ENCODE measurements at places on chromosomes 6 and 20.

GRCh38 chr6:99334526-99335127, 14.8 kb downstream of the FAXC start:
- DNase-seq, result peak; percentile 34

DNA sequence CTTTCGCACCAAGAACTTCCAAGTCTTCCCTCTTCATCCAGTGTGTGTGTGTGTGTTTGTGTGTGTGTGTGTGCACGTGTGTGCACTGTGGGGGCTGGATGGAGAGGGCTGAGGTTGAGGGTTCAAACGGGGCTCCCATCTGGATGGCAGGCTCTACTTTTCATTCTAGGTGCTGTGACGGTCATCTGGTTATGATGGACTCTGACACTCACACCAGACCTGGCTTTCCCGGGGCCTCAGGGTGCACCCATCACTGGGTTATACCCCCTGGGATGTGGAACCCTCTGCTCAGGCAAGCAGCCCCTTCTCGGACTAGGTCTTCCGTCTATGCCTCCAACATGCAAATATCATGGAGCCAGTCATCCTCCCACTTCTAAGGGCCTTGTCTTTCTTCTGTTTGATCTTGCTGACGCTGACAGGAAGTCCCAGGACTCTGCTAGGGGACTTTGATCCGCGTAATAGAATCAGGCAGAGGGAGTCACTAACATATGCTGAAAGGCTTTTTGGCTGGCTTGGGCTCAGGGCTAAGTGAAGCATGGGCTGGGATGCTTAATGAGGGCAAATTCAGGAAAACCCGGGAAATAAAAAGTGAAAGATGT, 313.6 kb downstream of the CDC5L start:
- no peak for DNase-seq

DNA sequence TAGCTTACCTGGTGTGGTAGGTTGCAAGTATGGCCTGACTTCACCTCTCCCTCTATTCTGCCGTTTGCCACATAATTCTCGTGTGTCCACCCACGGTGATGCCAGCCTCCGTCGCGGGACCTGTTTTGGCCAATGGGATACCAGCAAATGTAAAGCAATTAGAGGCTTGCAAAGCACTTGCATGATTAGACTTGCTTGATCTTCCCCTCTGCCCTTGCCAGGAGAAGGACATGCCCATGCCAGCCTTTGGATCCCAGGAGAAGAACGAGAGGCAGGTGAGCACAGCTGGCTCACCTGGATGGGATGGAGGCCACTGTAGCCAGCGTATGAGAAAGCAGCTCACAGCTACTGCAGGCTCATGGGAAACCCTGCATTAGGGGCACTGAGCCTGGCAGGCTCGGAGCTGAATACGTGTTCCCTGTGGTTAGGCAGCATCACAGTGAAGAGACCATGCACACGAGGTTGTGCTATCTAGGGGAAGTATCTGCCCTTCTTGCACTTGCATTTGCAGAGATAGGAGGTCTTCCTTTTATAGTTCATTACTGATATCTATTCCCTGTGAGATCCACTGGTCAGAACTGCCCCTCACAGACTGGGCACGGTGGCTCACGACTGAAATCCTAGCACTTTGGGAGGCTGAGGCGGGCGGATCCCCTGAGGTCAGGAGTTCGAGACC, 62.4 kb downstream of the TMEM242 start:
- no peak for DNase-seq

DNA sequence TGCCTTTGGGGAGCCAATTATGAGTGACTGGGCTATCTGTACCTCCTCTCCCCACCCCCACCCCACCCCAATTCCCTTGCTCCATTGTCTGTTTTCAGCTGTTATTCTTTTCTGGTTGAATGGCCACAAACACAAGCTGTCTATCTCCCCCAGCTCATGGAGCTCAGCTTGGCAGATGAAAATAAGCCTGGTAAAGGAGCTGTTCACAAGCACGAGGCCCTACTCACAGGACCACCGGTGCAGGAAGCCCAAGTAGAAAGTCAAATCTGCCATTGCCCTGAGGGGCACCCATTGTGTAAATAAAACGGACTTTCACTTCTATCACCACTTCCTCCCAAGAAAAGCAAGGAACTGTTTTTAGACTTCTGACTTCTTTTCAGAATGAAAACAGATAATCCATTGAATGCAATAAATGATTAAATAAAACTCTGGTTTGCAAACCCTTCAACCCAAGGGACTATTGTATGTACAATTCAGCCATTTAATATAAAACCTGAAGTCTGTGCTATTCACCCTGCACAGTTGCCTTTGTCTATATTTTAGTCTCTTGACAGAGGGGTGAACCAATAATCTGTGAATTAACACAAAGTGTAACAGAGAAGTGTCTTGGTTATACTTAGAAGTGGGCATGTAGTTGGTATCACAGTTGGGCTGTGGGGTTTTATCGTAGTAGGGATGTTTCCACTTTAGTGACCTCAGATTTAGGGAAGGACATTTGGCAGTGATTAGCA, 27.7 kb downstream of the RIPOR2 start:
- no peak for DNase-seq

DNA sequence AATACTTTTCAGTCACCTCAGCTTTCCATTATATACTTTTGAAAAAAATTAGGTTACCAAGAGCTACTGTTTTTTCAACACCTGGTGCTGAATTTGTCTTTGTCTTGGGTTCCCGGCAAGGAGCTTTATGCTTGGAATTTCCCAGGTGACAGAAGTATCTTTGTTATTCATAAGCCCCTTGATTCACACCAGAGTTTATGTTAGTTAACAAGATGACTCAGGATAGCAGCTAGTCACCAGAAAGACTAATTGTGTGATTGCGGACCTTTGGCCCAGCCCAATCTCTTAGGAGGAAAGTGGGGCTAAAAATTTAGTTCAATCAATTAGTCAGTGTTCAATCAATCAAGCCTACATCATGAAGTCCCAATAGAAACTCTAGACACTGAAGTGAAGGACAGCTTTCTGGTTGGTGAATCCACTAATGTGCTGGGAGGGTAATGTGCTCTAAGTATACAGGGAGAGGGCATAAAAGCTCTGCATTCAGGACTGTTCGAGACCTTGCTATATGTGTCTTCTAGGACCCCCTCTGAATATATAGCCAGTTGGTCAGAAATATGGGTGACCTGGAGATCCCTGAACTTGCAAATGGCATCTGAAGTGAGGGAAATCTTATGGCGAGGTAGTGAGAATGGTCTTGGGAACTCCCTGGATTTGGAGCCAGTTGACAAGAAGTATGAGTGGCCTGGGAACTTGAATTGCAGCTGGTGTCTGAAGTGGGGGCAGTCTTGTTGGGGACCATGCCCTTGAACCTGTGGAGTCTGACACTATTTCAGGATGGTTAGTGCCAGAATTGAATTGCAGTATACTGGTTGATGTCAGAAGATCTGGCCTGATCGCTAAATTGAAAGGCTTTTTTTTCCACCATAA, 16.2 kb downstream of the TMEM30A start:
- DNase-seq, result no peak

- DNase-seq, result no peak
These were observed 71.9 kb upstream of the SULF2 start for GRCh38 chr20:47857187-47857568.

- DNase-seq, result no peak
These were observed 50.1 kb downstream of the NUP153 start for GRCh38 chr6:17656644-17657043.

- peak; percentile 26 for DNase-seq
These were observed 46.4 kb downstream of the AKAP12 start for GRCh38 chr6:151286214-151286613.

- DNase-seq, result no peak
These were observed 130.4 kb downstream of the PTPRK start for GRCh38 chr6:128389820-128390534.

DNA sequence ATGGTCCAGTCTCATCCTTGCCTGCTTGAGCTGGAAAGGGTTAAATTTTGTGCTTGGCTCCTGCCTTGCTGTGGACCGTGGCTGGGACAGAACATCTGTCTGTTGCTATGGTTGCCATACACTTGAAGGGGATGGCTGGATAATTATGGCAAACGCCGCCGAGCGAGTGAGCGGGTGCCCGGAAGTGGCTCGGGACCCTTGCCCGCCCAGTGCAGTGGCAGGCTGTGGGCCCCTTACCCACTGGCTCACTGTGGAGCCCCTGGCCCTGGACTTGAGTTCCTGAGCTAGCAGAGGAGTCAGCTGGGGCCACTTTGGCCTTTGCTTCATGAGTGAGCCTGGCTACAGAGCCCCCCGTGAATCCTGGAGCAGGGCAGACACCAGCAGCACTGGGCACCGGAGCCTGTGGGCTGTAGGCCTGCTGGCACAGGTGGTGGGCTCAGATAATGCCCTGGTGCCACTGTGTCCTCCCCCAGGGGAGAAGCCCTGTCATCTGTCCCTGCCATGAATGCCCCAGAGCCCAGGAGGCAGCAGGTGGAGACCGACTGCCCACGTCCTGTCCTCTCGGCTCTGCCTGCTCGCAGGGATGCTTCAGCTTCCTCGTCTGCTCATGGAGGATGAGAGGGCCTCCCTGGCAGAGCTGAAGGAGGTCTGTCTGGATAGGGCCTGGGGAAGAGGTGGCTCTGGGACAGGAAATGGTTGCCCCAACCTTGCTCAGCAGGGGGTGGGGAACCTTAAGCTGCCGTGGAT, 25.5 kb upstream of the NOL4L start:
- no peak for DNase-seq

- no peak for DNase-seq
These were observed 38.4 kb downstream of the VSTM2L start for GRCh38 chr20:37941332-37941731.

- DNase-seq, result no peak
These were observed 77.0 kb downstream of the FAM120B start for GRCh38 chr6:170383466-170384035.

DNA sequence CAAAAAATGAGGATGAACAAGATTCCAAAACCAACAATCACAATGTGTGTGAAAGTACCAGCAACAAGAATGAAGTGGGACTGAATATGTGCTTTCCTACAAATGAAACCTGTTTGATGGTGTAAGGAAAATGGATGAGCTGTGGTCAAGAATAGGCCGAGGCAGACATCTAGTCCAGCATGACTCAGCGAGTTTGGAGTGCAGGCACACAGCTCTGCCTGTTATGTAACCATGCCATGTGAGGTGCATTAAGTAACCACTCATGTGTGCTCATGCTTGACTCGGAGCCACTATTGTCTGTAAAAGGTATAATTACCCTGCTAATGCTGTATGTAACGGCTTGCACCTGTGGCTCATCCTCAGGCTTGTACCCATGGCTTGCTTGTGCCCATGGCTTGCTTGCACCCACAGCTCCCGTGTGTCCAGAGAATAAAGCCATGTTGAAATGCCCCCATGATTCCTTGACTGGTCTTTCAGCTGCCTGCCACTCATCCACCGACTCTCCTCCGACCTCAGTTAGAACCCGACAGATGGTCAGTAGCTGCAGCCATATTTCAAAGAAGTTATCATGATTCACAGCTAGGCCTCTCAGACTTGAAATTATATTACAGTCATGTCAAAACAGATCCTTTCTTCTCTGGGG, 98.7 kb downstream of the BACH2 start:
- DNase-seq, result no peak

- DNase-seq, result no peak
These were observed 3.4 kb downstream of the KCNB1 start for GRCh38 chr20:49478754-49479689.

GRCh38 chr6:87152526-87152955, 2.8 kb upstream of the ZNF292 start:
- DNase-seq, result no peak

GRCh38 chr20:3705970-3706739, 6.2 kb downstream of the SIGLEC1 start:
- DNase-seq, result no peak

DNA sequence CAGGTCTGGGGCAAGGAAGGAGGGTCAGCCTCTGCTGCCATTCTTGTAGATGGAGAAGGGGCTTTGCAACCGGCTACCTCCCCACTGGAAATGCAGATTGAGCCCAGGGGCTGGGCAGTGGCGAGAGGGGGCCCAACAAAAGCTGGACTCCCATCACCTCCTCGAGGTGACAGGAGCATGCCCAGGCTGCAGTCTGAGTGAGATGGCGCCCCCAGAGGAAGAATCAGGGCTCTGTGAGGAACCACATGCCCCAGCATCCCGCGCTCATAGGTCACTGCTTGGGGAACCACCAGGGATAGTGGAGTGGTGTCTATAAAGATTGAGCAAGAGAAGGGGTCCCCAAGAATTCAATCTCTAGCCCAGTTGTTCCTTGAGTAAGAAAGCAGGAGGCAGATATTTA, 31.6 kb upstream of the NEDD9 start:
- DNase-seq, result no peak

- DNase-seq, result no peak
These were observed 1.3 kb downstream of the EPHA7 start for GRCh38 chr6:93418033-93418407.

DNA sequence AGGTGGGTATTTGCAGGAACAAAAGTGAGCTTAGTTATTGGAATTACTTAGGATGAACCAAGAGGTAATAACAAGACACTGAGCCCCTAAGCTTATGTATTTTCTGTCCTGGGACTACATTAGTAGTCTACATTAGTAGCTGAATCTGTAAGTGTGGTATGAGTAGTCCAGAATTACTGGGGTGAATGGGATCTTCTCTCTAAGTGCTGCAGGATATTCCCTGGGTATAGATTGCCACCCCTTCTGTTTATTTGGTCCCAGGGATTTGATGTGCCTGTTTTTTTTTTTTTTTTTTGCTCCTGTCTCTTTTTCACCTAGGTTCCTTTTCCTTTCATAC, 5.9 kb downstream of the CD2AP start:
- no peak for DNase-seq

DNA sequence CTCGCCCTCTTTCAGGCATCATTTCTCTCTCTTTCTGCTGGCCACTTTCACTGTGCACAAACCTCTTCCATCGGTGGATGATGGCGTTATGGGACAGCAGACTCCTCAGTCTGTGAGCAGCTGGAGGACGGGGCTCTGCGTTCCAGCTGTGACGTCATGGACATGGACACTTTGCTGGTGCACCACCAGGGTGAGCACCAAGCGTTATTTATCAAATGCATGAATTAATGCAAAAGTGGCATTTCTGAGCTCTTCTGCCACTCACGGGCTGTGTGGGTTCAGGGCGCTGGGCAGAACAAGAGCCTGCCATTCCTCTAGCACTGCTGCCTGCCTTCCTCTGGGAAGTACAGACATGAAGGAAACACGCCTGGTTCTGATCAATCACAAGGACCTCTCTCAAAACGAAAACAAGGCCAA, 82.9 kb upstream of the MPC1 start:
- DNase-seq, result no peak

- DNase-seq, result peak; percentile 79
These were observed 92.4 kb downstream of the PRND start for GRCh38 chr20:4813863-4814695.

- no peak for DNase-seq
These were observed 32.3 kb upstream of the SLC22A23 start for GRCh38 chr6:3489027-3489757.

DNA sequence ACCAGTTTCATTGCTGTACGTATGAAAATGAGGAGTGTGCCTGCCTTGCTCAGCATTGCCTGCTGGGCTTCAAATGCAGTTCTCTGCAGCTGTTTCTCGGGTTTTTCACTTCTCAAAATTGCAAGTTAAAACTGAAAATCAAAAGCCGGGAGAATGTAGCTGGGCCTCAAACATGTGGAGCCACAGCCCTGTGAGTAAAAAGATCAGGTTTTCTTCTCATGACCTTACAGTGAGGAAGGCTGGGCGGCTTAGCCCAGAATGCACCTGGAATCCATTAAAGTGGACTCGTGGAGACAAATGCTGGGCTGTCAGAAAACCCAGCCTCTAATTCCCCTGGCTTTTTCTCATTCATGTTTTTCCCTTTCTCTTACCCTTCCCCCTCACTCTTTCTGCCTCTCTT, 34.4 kb downstream of the DSE start:
- no peak for DNase-seq

All from activated naive CD4-positive, alpha-beta T cell treated with anti-CD3 and anti-CD28 coated beads, Interleukin-2, amount 10 ng/mL, durations not matched to agents 7 days and 5 days (primary cell).